ENCODE measurements at places on chromosomes 3 and 15.

GRCh38 chr3:23911397-23911796 is 5.4 kb downstream of the NKIRAS1 start:
- no peak for DNase-seq

GRCh38 chr3:162769564-162769963 is 1273.0 kb downstream of the OTOL1 start:
- no peak for DNase-seq

DNA sequence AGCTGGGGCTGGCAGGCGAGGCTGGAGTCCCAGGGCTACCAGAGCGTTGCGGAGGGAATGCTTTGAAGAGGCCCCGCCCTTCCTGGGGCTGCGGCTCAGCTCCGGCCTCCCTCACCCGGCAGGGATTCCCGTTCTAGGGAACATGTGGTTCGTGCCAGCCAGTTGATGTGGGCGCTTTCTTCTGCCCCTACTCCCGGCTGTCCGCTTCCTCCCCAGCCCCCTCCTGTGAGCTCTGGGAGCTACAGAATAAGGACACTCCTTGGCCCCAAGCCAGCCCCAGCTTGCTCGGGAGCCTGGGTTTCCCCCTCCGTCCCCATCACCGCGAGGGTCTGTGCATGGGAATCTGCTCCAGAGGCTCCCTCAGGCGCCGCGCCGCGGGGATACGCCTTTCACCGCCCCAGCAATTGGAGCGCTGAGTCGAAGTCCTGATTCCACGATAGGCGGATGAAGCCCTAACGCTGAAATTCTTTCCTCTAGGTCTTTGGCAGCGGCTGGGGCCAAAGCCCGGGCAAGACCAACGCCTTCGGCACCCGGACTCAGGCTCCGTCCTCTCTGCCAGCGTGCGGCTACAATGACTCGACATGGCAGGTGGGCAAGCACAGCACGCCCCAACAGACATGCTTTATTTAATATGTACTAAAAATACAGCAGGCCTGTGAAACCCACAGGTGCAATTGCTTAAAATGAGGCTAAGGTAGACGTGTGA is 69.5 kb downstream of the KLF15 start:
- DNase-seq = peak; percentile 90

DNA sequence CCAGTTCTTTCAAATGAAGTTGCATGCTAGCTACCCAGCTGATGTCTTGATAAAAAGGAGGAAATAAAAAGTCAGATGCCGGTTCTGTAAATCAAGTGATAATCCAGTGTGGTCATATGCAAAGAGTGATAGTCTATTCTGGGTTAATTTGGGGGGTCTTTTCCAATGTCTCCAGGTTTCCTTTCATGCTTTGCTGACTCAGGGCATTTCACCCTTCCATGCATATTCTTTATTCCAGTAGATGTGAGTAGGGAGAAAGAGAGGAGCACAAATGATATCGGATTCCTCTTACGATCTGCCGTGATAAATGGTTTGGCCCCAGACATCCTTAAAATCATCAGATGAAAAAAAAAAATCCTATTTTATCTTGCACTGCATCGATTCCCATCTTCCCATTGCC is 60.8 kb downstream of the ADAMTS9 start:
- DNase-seq = no peak

DNA sequence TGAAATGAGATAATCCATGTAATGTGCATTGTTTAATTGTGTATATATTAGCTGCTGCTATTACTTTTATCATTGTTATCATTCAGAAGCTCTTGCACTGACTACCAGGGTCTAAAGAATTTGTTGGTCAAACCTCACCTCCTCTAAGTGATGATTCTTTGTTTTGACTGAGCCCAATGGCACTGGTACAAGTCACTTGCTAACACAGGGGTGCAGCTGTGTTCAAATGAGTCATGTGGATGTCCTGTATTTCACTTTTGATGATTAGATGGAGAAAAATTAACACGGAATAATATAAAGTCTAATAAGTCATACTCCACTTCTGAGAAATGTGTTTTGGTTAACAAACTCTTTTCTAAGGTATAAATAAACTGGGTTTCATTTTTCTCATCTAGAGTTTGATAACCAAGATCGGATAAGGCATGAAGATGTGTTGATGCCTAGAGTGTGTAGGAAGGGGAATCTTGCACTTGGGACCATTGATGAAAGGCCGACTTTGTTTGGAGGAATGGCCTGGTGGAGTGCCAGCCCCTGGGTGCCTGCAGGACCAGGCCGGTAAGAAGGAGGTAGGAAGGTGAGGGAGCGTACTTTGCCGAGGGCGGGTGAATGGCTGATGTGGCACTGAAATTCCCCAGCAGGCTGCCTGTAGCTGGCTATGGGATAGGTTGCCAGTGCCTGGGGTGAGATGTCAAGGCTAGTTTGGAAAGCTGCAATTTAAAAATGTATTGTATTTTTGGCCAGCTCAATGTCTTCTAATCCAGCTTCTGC is 244.7 kb upstream of the ZPLD1 start:
- DNase-seq = no peak

DNA sequence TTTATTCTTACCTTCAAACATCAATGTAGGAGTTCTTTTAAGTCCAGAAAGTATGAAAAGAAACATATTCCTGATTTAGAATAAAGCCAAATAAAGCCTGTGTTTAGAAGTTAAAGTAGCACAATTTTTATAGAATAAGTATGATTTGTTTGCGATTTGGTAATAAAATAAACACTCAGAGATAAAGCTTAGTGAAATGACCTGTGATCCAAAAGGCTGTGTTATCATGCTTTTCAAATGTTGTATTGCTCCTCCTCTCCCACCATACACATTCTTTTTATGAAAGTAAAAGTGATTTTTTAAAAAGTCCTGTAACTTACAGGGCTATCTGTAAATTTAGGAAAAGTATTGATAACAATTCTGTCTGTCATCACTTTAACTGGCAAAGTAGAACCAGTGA is 138.6 kb upstream of the CGNL1 start:
- no peak for DNase-seq

GRCh38 chr3:126970101-126970500 is 12.8 kb upstream of the PLXNA1 start:
- no peak for DNase-seq

DNA sequence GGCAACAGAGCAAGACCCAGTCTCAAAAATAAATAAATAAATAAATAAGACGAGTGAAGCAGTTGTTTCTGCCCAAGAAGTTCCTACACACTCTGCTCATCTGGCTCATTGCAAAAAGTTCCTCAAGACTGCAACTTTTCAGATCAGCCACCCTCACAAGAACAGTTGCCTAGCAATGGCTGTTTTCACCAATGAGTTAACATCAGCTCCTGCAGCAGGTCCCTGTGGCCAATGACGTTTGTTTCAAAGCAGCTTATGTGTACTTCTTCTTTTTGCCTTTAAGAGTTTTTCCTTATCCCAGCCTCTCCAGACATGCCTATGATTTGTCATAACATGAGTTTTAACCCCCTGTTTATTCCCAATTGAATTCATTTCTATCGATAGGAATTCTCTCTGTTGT is 118.4 kb upstream of the SPRED1 start:
- peak; percentile 62 for DNase-seq

DNA sequence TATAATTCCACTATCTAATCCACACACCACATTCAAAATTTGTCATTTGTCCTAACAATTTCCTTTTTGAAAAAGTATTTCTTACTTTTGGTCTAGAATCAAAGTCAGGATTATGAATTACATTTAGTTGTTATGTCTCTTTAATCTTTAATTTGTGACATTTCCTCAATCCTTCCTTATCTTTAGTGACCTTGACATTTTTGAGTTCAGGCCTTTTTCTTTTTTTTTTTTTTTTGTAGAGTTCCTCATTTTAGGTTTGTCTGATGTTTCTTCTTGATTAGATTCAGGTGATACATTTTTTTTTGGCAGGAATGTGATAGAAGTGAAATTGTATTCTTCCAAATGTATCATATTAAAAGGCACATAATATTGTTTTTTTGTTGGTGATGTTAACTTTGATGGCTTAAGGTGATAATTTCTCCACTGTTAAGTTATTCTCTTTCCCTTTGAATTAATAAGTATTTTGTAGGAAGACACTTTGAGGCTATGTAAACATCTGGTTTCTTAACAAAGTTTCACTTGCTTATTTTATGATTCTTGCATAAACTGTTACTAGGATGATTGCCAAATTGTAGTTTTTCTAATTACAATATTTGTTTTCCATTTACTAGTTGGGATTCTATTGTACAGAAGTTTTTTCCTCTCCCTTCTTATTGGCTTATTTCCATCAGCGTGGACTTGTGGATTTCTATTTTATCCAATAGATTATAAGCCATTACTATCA is 16.3 kb downstream of the SLC35G2 start:
- DNase-seq = no peak

- no peak for DNase-seq
Observed at GRCh38 chr3:49940667-49941249, 808 bp downstream of the RBM6 start.

GRCh38 chr15:64355348-64355943 is 527 bp downstream of the CSNK1G1 start:
- no peak for DNase-seq

DNA sequence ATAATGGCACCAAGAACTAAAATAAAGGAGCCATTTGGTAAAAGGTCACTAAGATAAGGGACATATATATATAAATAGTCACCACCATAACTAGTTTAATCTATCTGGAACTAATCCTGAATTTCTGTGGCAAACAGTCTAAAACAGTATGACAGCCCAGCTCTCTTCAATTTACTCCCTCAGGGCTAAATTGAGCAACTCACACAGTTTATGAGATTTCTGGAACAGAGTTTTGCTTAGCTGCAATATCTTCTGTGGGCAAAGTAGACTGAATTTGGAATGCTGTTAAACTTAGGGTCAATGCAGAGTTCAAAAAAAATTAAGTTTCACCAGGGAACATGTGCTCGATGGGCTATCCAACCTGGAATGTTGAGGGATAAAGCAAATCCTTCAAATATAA is 70.1 kb upstream of the VEPH1 start:
- no peak for DNase-seq

- peak; percentile 56 for DNase-seq
Observed at GRCh38 chr3:47007001-47007400, 27.5 kb downstream of the NBEAL2 start.

DNA sequence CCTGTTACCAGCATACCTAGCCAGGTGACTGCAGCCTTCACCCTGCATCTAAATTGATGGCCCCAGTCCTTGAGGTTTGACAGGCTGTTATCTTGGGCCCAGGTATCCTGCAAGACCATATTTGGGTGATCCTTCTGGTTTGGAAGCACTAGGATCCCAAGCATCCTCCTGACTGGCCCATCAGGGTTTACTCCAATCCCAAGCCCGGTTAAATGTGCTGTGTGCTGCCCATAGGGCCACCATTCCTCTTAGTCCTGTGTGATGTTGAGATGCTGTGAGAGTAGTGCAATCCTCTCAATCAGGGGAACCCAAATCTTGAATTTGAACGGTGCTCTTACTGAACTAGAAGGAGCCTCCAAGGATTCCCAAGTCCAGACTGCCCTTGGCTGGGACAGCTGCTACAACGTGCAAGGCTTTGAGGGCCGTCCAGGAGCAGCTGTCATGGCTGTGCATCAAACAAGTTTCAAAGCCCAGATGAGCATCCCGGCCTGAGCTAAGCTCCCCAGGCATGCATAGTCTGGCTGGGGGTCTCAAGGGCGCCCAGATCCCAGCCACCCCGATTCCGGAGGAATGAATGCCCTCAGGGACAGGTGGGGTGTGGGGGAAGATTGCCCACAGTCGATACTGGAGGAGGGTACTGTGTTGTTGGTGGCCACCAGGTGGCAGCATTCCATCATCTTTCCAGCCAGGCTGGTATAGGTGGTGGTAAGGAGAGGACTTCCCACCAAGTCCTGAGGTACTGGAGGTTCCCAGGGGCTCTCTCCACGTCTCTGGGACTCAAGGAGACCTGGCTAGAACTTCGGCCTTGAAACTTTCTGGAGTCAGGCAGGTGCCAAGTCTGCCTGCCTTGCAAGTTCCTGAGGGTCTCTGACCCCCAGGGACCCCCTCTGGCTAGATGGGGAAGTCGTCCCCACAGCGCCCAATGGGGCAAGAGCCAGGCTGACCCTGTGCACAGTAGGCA is 32.6 kb downstream of the RBM5 start:
- DNase-seq = peak; percentile 57

DNA sequence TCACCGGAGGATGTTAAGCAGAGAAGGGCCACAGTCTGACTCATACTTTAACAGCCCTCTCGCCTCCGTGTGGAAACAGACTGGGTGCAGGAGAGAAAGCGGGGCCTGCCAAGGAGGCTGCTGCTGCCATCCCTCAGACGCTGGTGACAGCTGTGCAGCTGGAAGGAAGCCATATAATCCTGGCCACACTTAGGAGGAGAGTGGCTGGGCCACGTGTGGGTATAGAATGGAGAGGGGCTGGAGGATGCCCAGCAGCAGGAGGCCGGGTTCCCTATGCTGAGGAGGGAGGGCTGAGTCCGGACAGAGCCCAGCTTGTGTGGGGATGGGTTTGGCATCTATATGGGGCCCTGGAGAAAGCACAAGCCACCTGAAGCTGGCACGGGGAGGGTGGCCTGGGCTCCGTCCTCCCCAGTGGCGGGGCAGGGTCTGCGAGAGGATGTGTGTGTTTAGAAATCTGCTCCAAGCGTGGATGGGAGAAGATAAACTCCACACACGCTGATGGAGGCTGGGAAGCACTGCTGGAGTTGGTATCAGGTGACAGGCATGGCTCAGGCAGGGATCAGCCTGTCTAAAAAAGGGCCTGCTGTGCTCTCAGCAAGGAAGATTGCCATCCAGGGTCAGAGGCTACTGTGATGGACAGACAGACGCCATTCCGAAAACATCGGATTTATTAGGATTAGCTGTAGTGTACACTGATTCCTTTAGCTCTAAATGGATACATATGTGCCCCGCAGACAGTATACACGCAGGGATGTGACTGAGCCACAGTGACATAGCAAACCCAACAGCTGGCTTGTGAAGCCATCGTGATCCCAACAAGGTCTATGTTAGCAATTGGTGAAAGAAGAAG is 15.9 kb downstream of the ABTB1 start:
- peak; percentile 80 for DNase-seq

- no peak for DNase-seq
Observed at GRCh38 chr3:108662142-108662738, 72.7 kb downstream of the DZIP3 start.

DNA sequence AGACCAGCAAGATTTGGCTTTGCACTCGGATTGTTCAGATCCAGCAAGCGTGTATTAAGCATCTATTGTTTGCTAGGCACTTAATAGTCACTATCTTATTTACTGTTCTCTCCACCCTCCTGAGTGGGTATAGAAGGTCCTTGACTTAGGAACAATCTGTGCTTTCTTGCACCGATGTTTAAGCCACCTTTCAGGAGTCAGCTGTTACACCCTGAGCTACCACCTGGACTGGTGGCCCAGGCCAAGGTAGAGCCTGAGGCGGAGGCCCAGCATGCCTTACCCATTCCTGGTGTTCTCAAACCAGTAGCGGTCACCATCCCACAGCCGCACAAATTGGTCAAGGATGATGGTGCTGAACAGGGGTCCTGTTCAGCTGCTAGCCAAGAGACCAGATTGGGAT is 10.0 kb downstream of the DUOX1 start:
- no peak for DNase-seq
